Substantia nigra (tissue), 51 donors: ENCODE measurements at places on chromosomes 12 and 14.

GRCh38 chr14:64845878-64846277, 33.8 kb downstream of the SPTB start:
- DNase-seq, result no peak

DNA sequence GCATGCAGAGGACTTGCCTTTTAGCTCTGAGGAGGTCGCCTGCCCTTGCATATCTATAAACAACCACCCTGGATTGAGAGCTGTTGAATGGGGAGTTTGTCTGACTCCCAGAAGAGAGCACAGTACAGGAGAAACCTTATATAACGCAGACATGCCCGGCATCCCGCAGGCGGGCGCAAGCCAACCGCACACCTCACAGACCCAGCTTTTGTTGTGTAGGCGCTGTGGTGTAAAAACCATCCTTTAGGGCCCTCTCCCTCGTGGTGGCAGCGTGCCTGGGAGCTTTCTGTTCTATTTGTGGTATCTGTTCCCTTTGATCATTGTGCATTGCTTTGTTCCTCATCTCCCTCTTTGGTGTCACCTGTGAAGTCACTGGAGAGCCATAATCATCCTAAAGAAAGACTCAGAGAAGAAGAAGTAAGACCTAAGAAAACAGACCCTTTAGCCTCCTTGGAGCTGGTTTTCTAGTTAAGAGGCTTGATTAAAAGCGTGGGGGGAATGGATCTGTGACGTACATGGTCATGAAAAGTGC, 77.7 kb downstream of the ETV6 start:
- no peak for DNase-seq

DNA sequence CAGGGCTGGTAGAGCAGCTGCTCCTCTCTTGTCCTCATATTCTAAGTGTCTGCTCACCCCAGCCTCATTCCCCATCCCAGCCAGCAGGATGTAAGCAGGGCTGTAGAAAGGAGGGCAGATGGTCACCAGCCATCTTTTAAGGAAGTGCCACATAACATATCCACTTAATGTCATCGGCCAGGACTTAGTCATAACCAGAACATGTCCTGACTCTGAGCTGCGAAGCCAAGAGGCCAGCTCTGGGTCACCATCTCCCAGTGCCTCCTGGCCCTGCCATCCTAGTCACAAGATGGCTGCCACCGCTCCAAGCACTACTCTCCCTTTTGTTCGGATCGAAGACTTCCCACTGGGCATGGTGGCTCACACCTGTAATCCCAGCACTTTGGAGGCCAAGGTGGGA, 123.9 kb downstream of the PLXNC1 start:
- DNase-seq, result no peak

- no peak for DNase-seq
Observed at GRCh38 chr14:99605299-99605961, 1.4 kb upstream of the CCDC85C start.

DNA sequence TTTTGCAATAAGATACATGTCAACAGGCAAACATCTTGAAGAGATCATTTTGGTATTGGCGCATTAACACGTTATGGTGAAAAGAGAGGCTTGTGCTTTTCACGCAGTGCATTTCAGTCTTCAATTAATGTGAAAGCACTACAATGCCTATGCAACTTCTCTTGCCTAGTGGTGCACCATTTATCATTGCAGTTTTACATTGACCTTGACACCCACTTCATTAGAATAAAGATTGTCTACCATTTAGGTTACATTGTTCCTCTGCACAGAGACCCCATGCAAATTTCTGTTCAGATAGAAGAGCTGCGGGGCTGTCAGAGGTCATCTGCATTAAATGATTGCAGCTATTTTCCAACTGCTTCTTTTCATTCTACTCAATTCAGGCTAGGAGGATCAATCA, 212.2 kb upstream of the NPAS3 start:
- DNase-seq, result no peak

GRCh38 chr12:68261896-68262295, 8.5 kb upstream of the IL22 start:
- DNase-seq, result no peak

GRCh38 chr14:39228509-39229221, 5.0 kb upstream of the MIA2 start:
- DNase-seq, result no peak

DNA sequence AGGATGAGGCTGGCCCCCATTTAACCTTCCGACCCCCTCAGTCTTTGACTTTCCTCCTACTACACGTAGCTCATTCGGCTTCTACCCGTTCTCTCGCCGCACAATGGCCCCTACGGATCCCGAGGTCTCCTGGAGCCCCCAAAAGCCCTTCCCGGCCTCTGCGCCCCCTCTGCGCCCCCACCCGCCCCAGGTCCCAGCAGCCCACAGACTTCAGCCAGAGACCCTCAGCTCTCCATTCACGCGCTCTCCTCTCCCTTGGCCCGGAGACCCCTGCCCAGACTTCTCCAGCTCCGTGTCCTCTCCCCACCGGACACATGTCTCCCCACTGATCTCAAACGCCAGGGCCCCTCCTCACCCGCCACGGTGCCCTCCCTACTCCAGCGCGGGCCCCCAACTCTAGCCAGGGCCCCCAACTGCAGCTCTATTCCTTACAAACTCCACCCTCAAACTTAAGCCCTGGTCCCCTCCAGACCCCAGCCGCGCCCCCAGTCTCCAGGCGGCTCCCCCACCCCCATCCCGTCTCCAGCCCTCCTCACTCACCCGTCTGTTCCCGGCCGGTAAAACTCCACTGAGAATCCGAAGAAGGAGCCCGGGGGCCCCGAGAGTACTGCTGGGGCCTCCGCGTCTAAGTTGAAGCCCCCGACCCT, 502 bp downstream of the ITGA5 start:
- no peak for DNase-seq

DNA sequence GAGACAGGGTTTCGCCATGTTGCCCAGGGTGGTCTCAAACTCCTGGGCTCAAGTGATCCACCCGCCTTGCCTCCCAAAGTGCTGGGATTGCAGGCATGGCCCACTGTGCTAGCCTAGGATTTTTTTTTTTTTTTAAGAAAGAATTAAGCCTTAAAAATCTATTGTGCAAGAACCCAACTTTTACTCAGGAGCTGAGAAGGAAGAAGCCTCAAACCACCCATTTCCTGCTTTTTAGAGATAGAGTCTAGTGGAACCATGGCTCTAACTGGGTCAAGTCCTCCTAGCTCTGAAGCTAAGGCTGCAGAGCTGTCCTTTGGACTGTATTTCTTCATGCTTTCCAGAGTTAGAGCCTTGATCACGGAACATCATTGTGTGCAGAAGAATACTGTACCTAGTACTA, 1.3 kb upstream of the TSFM start:
- no peak for DNase-seq

GRCh38 chr14:37668646-37669045, 73.2 kb downstream of the TTC6 start:
- no peak for DNase-seq

DNA sequence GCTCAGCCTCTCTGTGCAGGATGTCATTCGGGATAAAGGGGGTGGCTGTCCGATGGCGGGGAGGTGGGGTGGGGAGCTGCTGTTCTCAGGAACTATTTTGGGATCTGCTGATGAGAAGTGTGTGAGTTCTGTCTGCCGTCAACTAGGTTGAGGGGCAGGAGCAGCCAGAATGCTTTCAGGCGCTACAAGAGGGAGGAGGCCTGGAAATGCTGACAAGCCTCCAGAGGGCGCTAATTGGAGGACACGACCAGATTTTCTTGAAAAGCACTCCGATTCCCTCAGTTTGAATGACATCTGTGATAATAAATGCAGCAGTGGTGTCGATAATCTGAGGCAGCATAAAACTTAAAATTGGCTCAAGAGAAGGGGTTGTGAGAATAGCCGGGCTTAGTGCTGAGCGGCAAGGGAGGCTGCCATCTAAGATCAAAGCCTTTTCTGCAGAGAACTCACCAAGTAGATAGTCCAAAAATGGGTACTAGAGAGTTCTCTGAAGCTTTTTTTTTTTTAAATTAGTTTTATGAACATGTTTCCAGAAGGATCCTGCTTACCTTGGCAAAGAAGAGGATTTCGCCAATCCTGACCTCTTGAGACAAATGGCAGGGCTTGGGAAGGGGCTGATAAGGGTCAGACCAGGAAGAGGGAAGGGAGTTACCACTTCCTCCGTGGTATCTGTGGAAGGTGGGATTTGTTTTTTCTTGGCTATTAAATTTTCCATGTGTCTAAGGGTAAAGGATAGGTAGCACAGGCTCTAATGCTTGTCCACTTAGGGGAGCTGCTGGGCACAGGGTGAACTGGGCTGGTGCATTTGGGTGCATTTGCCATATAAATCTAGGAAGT, 94.4 kb downstream of the CRACR2A start:
- no peak for DNase-seq

DNA sequence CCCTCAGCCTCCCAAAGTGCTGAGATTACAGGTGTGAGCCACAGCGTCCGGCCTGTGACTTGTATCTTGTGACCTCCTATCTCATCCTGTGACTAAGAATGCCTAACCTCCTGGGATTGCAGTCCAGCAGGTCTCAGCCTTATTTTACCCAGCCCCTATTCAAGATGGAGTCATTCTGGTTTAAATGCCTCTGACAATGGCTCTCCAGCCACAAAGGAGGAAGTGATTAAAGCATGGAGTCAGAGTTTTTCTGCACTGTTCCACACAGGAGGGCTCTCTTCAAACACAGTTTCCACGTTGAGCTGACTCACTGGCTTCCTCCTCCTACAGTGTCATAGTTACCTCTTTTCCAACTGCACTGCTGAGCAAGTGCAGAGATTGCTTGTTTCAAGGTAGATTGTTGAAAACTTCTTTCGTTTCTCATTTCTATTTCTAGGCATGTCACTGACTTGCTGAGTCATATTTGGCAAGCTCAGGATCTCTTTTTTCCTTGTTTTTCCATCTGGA, 383.8 kb downstream of the PCNX1 start:
- DNase-seq, result no peak

- no peak for DNase-seq
Observed at GRCh38 chr12:118590406-118591150, 214.2 kb downstream of the SUDS3 start.

GRCh38 chr12:25926536-25926935, 31.9 kb upstream of the RASSF8 start:
- no peak for DNase-seq

DNA sequence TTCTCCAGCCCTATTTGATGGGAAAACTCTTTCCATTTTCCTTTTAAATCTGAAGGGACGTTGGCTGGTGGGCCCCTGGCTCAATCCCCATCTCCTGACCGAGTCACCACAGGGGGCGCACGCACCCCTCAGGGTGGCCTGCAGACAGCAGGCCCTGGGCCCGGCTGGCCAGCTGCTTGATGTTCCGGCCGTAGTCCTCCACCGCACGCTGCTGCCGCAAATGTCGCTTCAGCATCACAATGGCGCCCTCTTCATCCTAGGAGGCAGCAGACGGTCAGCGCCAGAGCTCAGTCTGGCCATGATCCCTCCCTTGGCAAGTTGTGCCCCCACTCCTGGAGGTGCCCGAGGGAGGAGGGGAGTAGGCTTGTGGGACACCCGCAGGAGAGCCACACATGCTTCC, 70.0 kb downstream of the PLEKHG3 start:
- DNase-seq, result no peak

DNA sequence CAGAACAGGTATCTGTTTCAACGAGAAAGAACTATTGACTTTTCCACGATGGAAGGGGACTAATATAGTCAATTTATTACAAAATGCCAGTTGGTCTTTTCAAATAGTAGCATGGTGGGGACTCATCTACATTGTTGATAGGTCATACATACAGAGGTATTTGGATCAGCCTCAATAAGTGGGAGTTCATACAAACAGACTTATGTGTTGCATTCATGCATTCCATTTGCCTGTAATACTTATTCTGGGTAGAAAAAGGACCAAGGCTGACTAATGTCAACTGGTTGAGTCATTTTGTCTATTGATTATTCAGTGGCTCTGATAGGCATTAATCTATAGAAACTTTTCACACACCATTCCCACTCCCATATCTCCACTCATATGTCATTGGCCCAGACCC, 41.5 kb upstream of the GLIPR1 start:
- no peak for DNase-seq

- no peak for DNase-seq
Observed at GRCh38 chr12:29599381-29599780, 101.9 kb upstream of the OVCH1 start.

DNA sequence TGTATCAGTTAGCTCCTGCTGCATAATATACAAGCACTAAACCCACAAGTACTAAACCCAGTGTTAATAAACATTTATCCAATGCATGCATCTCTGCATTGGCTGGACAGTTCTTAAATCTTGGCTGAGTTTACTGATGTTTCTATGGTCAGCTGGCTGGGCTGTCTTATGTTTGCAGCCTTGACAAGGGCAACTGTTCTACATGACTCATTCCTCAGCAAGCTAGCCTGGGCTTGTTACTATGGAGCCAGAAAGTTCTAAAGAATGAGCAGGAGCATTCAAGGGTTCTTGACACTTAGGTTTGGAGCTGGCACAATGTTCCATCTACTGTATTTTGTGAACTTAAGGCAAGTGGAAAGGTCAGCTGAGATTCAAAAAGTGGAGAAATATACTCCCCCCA, 199.1 kb downstream of the GLT1D1 start:
- DNase-seq, result no peak

GRCh38 chr12:91406920-91407341, 224.3 kb upstream of the DCN start:
- no peak for DNase-seq

- DNase-seq, result no peak
Observed at GRCh38 chr14:29290441-29290840, 523.9 kb downstream of the FOXG1 start.

- DNase-seq, result no peak
Observed at GRCh38 chr12:71896205-71896882, 42.3 kb upstream of the TPH2 start.

- no peak for DNase-seq
Observed at GRCh38 chr12:26790645-26790994, 42.4 kb downstream of the ITPR2 start.

- no peak for DNase-seq
Observed at GRCh38 chr14:89324501-89325298, 92.3 kb downstream of the FOXN3 start.

DNA sequence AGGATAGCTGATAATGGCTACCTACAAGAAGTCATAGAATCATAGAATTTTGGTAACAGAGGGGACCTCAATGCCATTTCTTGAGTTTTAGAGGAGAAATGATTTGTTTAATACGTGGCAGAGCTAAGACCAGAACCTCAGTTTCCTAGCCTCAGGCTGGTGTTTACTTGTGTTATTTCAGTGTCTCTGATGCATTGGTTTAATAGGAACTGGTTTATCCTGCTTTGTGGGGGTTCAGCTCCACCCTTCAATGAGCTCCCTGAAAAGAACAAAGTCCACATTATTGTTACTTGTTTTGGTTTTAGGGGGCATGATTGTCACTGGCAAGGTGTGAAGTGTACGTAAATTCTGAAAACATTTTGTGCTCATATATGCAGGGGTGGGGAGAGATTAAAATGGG, 55.4 kb downstream of the AKAP6 start:
- no peak for DNase-seq

GRCh38 chr12:49036029-49036428, 17.5 kb upstream of the PRKAG1 start:
- DNase-seq, result no peak

DNA sequence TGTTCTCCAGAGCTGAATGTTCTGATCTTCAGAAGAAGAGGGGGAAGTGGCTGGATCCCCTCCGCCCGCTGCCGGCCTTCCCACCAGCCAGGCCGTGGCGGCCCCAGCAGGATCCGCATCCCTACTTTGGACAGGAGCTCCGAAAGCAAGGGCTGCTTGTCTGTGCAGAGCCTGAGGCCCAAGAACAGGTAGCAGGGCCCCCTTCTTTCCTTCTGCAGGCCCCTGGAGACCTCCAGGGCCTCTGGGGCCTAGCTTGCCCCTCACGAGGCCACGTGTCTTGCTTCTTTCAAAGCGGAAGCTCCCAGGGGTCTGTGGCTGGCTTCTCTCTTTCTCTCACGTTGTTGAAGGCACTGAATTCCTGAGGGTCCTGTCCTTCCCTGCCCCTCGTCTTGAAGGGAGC, 13.2 kb downstream of the PGF start:
- no peak for DNase-seq
